ENCODE measurements at places on chromosomes 16 and 17.

- DNase-seq: no peak
Measured at GRCh38 chr16:4179020-4179419, 62.8 kb upstream of the ADCY9 start.

DNA sequence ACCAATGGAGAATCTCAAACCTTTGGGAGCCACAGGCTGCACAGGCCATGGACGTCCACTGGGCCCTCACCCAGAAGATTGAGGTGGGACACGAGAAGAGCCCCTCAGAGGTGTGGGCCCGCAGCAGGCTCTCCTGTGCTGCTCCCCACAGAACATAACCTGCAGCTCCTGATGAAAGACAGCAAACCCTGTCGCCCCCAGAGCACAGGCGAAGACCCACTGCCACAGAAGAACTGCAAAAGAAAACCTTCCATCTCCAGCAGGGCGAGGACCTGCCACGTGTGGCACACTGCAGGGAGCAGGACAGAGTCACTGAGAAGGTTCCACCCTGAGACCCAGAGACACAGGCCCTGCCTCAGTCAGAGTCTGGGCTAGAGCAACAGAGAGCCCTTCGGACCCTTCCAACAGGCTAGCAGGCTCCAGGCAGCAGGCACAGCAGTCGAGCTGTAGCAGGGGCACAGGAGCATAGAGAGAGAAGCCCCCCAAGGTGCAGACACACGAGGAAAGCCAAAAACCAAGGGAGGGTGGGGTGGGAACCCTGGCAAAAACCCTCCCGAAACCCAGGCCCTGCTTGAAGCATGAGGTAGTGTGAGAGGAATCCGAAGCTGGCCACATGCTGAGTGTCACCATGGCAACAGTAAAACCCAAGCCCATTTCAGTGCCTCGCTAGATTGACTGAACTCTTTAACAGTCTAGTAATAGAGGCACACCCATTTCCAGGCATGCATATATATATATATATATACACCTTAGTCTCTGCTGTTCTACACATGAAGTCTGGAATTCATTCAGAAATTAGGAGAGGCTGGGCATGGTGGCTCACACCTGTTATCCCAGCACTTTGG lies 60.0 kb upstream of the CHMP6 start:
- no peak for DNase-seq

GRCh38 chr17:82299452-82299851 lies 18.0 kb downstream of the CD7 start:
- no peak for DNase-seq

DNA sequence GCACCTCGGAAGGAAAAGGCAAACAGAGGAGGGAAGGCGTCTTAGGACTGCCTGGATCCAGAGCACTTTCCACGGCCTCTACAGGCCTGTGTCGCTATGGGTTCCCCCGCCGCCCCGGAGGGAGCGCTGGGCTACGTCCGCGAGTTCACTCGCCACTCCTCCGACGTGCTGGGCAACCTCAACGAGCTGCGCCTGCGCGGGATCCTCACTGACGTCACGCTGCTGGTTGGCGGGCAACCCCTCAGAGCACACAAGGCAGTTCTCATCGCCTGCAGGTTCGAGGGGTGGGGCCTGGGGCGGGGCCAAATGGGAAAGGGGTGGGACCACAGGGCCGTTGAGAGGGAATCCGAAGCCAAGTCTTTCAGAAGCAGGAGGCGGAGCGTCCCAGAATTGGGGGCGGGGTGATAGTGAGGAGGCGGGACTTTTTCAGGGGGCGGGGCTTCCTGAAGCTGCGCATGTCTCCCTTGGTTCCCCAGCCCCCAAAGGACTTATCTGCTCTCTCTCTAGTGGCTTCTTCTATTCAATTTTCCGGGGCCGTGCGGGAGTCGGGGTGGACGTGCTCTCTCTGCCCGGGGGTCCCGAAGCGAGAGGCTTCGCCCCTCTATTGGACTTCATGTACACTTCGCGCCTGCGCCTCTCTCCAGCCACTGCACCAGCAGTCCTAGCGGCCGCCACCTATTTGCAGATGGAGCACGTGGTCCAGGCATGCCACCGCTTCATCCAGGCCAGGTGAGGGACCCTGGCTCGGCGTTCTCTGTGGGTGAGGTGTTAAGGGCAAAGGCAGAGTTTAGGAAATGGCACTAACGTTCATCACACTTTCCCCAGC lies 939 bp downstream of the BCL6B start:
- peak; percentile 85 for DNase-seq

DNA sequence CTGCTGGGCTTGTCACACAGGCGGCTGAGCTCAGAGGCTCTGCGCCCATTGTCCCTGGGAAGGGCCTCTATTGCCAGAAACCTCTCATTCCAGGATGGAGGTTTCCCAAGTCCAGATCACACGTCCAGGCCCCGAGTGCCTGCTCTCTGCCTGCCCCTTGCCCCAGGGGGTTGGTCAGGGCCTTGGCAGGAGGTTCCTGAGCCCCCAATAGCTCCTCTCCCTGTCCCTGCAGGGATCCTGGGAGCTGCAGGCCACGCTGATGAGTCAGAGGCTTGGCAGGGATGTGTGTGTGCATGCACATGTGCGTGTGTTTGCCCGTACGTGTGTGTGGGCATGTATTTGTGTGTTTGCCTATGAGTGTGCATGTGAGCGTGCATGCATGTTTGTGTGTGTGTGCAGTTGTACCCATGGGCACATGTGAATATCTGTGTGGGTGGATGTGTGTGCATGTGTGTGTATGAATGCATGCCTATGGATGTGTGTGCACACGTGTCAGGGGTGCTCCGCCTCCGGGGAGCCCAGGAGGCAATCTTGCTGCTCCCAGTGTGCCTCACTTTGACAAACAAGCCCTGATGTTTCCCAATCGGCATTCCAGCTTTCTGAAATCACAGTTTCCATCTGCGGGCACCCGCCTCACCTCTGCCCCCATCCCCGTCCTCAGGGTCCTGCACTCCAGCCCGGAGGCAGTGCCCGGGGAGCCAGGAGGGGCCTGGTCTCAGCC lies 98.4 kb upstream of the GSE1 start:
- no peak for DNase-seq

DNA sequence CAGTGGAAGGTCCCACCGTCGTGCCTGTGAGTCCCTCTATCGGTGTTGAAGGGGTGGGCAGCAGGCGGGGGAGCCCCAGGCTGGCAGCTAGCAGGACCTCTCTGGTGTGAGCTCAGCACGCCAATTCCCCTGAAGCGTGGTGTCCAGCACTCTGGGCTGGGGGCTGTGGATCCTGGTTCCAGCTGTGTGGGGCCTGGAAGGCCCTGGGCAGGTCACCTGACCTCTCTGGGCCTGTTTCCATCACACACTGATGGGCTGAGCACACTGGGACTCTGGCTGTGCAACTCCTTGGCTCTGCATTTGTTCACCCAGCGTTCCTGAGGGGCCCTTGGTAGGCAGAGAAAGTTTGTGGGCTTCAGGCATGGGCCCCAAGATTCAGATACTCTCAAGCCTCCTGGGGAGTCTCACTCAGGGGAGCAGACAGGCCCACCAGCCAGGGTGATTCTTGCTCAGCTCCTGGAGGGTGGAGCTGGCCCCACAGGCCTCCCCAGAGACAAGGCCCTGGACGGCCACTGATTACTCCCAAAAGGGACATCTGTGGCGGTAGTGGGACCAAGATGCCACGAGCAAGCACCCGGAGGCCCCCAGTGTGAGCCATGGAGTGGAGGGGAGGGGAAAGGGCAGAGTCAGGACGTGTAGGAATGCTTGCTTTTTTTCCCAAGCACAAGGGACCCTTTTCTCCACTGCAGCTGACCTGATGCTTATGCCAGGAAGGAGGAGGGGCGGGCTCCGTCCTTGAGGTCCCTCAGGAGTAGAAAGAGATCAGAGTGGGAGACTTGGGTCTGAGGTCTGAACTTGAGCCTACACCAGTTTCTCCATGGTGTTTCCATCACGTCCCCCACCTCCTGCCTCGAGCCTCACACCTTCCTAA lies 8.5 kb downstream of the SCGB1C2 start:
- no peak for DNase-seq

DNA sequence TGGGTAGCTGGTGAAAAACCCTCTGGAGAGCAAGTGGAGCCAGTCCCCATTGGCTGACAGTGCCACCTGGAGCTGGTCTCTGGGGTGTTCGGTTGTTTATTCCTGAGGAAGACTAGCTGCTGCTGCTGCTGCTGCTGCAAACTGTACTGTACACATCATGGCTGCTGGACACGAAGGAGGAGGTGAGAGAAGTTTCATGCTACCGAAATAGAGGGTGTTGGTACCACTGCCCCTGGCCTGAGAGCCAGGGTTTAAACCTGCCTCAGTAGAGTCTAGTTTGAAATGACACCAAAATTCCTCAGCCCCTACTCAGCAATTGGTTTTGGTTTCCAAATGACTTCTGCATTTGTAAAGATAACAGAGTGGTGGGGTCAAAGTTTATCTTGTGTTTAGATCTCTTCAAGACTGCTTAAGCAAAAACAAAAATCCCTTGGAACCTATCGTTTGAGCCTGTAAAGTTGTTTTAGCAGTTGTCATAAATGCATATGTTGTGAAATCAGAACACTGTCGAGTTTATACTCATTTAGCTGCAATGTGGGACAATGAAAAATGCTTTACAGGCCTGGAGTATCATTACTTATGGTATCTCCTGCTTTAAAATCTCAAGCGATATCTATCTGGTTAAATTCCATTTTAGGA lies 40.8 kb downstream of the CYB5B start:
- no peak for DNase-seq

DNA sequence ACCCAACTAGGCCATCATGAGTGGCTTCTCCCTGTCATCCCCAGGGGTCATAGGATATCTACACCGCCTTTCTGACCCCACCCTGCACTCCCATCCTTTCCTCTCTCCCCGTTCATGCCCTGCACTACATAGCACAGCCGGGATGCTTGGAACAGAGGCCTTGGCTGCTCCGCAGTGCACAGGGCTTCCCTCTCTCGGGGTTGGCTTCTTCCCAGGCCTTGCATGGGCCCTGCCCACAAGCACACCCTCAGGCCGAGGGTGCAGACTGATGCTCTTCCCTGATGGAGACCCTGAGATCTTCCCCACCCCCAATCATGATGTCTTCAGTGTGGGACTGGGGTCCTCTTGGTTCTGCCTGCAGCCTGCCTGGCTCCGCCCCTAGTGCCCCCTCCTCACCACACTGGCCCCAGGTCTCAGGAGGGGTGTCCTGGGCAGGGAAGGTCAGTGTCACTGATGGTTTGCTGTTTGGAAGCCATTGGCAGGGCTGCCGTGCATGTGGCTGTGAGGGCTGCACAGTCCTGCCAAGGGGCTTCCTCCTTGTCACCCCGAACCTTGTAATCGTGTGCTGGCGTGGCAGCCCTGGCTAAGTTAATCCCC lies 14.3 kb upstream of the NAGLU start:
- DNase-seq: no peak

GRCh38 chr16:57128771-57129389 lies 36.5 kb downstream of the CPNE2 start:
- DNase-seq: peak; percentile 30
